ENCODE measurements at places on chromosomes 12 and 14. TPM values are rescaled to one million over a fixed set of nuclear protein-coding genes. Genes with fewer than 3 reads are reported as not detected.
A peak's percentile ranks its signal among the peaks of the same experiment; 100 is the strongest.

OTX2 gene
- total RNA-seq, result not detected

- DNase-seq, result peak; percentile 66
- H3K4me1 ChIP-seq, result no peaks in the 10 kb centered on the region
- no peaks in the 10 kb centered on the region for H3K36me3 ChIP-seq
- peak overlapping the region; percentile 15 for H3K27ac ChIP-seq
Observed at GRCh38 chr12:116996093-116996492, 85.3 kb downstream of the FBXW8 start.

DNA sequence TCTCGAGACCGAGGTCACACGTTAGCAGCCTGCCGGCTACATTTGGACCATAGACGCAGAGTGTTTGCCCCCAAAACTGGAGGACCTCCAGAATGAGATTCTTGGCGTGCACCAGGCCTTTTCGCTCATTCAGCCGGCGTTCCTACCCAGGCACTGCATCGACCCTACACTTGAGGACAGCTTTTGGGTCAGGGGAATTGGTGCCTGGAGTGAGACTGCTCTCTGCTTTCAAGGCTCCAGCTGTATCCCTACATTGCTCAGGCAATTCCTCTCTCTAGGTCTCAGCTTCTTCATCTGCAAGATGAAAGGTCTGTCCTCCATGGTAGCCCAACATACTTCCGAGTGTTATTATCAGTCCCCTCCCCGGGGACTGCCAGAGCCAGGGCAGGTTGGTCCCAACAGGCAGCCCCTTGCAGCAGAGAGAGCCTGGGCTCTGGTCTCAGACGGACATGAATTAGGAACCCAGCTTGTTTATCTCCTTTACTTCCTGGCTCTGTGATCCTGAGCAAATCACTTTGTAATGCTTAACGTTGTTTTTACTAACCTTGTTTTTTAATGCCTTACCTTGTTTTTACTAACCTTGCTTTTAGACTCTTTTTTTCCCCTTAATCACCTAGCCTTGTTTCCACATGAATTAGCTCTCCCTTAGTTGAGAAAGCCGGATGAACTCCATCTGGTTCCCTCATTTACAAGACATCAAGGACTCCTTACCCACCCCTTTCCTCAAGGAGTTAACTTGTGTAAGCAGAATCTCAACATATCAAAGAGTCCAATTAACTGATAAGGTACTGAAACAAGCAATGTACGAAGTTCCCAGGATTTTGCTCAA is 892 bp downstream of the TCHP start:
- H3K27ac ChIP-seq, result peak overlapping the region; percentile 84
- DNase-seq, result no peak
- H3K36me3 ChIP-seq, result peaks cover 31% of the 10 kb centered on the region
- H3K27me3 ChIP-seq, result no peaks in the 10 kb centered on the region
- H3K4me3 ChIP-seq, result peak overlapping the region; percentile 62

GRCh38 chr12:63305901-63306875 is 155.2 kb upstream of the AVPR1A start:
- peak; percentile 17 for DNase-seq
- no peaks in the 10 kb centered on the region for H3K27me3 ChIP-seq
- no peak overlapping the region for H3K27ac ChIP-seq
- no peaks in the 10 kb centered on the region for H3K36me3 ChIP-seq
- no peak overlapping the region for H3K4me3 ChIP-seq

DNA sequence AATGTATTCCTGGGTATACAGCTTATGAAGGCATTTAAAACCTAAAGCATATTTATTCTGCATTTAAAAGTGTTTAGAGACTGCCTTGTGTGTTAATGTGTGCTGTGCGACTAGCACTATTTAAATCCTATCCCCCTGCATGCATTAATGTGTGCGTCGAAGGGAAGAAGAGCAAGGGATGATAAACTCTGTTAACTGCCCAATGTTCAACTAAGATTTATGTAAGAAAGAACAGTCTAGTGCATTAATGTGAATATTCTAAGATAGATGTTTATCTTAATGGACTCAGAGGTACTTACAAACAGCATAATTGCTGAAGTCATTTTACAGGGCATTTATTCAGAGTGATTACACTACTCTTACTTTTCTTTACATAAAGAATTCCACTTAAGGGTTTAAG is 424.8 kb downstream of the DIO2 start:
- H3K4me1 ChIP-seq, result no peaks in the 10 kb centered on the region
- H3K27ac ChIP-seq, result no peak overlapping the region
- H3K27me3 ChIP-seq, result no peaks in the 10 kb centered on the region
- no peaks in the 10 kb centered on the region for H3K36me3 ChIP-seq
- no peak overlapping the region for H3K4me3 ChIP-seq

DNA sequence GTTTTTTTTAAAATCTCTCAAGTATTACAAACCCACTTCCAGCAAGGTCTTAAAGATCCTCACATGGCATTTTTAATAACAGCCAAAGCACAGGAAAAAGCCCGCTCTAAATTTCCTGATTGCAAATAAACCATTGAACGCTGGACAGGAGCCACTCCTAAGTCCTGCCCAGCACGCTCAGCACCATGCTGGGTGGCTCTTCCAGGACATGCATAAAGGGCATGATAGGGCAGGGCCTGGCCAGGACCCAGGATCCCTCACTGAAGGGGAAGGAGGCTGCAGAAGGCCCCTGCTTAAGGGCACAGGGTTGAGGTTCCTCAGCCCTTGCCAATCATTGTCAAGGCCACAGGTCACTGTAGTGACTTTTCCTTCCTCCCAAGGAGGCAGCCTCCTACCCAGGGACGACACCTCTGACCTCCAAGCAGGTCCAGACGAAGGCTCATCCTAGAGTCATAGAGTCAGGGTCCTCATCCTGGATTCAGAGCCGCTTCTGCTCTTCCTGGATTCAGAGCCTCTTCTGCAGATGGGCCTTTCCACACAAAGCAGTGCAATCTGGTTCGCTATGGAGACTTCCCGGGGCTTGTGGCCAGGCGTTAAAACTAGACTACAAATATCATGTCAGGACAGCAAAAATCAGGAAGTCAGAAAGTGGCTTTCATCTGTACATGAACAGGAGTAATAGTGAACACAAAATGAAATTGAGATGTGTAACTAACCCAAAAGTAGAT is 123.8 kb downstream of the GCH1 start:
- peak; percentile 59 for DNase-seq
- peak overlapping the region; percentile 92 for H3K27ac ChIP-seq
- H3K36me3 ChIP-seq, result no peaks in the 10 kb centered on the region
- no peak overlapping the region for H3K4me3 ChIP-seq
- H3K27me3 ChIP-seq, result no peaks in the 10 kb centered on the region

DNA sequence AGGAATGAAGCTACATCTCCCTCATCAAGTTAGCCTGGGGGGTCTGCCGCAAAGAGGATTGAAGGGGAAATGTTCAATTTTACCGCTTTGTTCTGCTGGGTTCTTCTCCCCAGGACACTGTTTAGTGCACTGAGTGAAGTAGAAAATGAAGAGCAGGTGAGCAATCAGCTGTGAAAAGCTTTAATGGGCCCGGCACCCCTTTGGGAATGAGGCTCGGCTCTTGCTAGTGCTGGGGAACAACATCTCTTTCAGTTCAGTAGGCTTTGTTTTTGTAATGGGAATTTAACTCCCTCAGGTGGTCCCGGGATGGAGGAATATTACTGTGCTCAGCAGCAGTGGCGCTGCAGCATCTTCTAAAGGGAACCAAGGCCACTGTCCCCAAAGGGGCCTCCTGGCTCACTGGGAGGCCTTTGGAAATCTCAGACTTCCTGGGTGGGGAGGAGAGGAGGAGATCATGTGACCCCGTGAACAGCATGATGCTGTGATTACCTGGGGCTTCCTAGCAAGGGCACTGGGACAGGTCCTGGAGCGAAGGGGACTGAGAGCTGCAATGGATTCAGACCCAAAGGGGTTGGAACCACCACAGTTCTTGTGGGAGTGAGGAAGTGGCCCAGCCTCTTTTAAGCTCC is 85.2 kb upstream of the MAX start:
- no peaks in the 10 kb centered on the region for H3K27me3 ChIP-seq
- H3K4me3 ChIP-seq, result no peak overlapping the region
- H3K36me3 ChIP-seq, result no peaks in the 10 kb centered on the region
- no peak overlapping the region for H3K27ac ChIP-seq

GRCh38 chr12:62252576-62252975 is 7.6 kb upstream of the USP15 start:
- H3K4me3 ChIP-seq, result no peak overlapping the region
- no peak for DNase-seq
- no peaks in the 10 kb centered on the region for H3K27me3 ChIP-seq
- no peaks in the 10 kb centered on the region for H3K36me3 ChIP-seq

DNA sequence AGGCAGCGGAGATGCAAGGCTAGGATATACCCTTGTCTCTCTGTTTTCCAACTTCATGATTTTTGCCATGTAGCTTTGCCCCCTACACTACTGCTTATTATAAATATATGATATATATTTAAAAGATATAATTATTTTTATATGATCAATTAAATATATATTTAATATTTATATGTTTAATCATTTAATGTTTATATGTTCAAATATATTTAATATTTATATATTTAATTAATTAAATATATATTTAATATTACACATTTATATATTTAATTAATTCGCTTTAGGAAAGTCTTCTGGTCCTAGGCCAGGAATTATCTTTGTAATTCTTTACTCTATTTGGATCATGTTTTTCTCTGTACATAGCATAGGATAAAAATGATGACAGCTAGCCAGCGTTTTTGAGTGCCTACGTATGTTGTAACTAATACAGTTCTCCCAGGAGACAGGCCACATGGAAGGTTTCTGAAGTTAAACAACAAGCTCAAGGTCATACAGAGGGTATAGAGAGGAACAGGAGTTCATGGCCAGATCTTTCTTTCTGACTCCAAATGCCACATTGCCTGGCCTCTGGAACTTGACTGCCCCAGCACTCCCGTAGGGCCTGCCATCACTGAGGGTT is 192.5 kb downstream of the KCNA5 start:
- H3K27me3 ChIP-seq, result peaks cover 9% of the 10 kb centered on the region
- no peak overlapping the region for H3K27ac ChIP-seq
- no peak for DNase-seq
- no peaks in the 10 kb centered on the region for H3K36me3 ChIP-seq
- no peaks in the 10 kb centered on the region for H3K4me1 ChIP-seq
- no peak overlapping the region for H3K4me3 ChIP-seq

DNA sequence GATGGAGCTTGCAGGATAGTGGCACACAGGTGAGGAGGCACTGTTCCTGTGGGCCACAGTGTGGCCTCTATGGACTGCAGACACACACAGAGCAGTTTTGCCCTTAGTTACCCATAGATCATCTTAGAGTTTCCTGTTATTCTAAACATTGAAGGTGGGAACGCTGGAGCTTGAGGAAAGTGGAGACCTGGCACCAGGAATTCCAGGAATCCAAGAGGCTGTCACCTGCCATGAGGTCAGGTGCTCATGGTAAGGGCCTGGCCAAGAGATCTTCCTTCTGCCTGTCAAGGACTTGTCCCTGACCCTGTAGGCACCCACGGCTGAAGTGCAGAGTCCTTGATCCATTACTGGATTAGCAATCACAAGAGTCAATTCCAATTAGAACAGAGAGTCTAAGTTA is 65.2 kb upstream of the ACTN1 start:
- DNase-seq, result no peak
- peaks cover 66% of the 10 kb centered on the region for H3K4me1 ChIP-seq
- no peak overlapping the region for H3K4me3 ChIP-seq
- H3K27ac ChIP-seq, result peak overlapping the region; percentile 59
